Activated CD8-positive, alpha-beta memory T cell treated with anti-CD3 and anti-CD28 coated beads, Interleukin-2, amount 50 U/mL, for 48 hours (primary cell): ENCODE measurements at places on chromosomes 12 and 14.

- no peak for DNase-seq
Measured at GRCh38 chr14:57884175-57884574, 18.3 kb upstream of the SLC35F4 start.

GRCh38 chr14:61696753-61697318 lies 1.5 kb downstream of the HIF1A start:
- no peak for DNase-seq

DNA sequence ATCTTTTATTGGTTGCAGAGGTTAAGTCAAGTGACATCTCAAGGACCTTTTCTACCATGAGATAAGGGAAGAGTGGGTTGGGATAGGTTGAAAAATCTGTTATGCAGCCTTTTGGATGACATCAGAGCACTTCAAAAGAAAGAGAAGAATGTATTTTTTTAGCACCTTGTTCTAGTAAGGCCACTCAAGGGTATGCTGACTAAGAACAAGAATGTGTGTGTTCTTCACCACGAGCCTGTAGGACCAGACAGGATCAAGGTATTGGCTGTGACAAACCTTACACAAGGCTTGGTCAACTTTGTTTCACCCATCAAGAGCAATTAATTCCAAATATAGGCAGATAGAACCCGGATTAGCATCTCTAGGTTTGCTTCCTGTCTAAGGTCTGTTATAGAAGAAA lies 142.5 kb downstream of the SAMD4A start:
- no peak for DNase-seq

GRCh38 chr14:91332171-91332985 lies 85.2 kb downstream of the CCDC88C start:
- no peak for DNase-seq

- no peak for DNase-seq
Measured at GRCh38 chr12:53004582-53004981, 1.7 kb upstream of the EIF4B start.

GRCh38 chr14:67887478-67887877 lies 67.9 kb downstream of the RAD51B start:
- DNase-seq: no peak

GRCh38 chr14:97056086-97056485 lies 258.9 kb downstream of the VRK1 start:
- DNase-seq: no peak

DNA sequence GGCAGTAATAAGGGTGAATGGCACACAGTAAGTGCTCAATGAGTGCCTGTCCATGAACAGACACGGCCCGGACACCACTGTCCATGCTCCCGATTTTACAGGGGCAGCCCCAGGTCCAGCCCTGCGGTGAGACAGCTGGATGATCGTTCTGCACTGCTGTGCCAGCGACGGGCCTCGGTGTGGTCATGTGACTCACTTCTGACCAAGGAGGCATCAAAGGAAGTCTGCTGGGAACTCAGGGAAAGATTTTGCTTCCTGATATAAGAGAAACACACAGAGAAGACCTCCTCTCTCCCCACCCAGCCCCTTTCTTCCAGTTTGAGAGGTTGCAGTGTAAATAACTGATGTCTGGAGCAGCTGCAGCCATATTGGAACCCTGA lies 126.6 kb downstream of the SCARB1 start:
- no peak for DNase-seq

- DNase-seq: no peak
Measured at GRCh38 chr14:93009471-93010129, 86.7 kb downstream of the CHGA start.

- peak; percentile 44 for DNase-seq
Measured at GRCh38 chr12:583251-583869, 79.9 kb downstream of the NINJ2 start.

- no peak for DNase-seq
Measured at GRCh38 chr14:64761441-64762043, 57.3 kb downstream of the PLEKHG3 start.

DNA sequence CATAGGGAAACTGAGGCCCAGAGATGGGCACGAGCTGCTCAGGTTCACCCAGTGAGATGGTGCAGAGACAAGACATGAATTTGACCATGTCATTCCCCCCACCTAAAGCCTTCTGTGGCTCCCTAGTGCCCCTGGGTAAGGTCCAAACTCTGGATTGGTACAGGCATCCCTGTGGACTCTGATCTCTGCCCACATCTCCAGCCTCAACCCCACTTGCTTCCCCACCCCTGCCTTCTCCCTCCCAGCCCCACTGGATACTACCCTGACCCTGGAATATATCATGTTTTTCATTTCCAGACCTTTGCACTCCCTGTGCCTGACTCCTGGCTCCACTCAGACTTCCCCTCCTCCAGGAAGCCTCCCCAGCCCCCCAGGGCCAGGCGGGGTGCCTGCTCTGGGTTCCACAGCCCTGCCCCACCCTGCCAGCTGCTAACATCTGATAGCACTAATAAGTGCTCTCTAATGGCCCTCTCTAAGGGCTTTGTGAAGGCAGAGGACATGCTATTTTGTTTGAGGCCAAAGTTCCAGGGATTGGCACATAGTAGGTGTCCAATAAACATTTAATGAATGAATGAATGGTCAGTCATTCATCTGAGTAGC lies 1.1 kb upstream of the SDSL start:
- no peak for DNase-seq

DNA sequence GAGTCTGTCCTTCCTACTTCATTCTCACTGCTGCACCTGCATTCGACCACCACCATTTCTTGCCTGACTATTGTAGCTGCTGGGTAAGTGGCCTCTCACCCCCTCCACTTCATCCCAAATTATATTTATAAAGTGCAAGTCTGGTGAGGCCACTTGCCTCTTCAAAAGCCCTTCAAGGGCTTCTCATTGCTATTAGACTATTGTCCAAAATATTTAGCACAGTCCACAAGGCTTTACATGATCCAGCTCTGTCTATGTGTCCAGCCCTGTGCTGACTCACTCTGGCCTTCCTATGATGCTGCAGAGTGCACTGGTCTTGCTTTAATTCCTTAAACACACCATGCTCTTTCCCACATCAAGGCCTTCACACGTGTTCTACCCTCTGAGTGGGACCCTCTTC lies 46.0 kb downstream of the PAH start:
- no peak for DNase-seq

DNA sequence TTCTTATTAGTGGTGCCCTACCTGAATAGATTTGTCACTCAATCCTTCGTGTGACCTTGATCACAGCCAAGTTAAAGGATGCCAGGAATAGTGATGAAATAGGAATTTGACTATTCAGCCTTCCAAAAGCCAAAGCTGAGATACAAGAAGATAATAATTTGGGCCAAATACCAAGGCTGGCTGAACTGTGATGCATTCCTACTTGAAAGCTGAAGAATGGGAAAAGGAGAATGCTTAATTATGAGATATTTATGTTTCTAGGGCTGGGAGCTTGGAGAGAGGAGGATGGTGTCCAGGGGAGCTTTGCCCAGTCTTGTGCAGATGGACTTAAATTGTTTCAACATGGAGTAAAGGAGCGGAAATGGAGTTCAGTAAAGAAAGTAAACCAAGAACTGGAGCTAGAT lies 5.2 kb downstream of the RNASE7 start:
- no peak for DNase-seq
